Hematopoietic multipotent progenitor cell (in vitro differentiated cells): ENCODE measurements at places on chromosomes 6 and 20.
A peak's percentile ranks its signal among the peaks of the same experiment; 100 is the strongest.

- peak; percentile 13 for DNase-seq
Observed at GRCh38 chr6:63307581-63308246, 12.1 kb downstream of the LGSN start.

DNA sequence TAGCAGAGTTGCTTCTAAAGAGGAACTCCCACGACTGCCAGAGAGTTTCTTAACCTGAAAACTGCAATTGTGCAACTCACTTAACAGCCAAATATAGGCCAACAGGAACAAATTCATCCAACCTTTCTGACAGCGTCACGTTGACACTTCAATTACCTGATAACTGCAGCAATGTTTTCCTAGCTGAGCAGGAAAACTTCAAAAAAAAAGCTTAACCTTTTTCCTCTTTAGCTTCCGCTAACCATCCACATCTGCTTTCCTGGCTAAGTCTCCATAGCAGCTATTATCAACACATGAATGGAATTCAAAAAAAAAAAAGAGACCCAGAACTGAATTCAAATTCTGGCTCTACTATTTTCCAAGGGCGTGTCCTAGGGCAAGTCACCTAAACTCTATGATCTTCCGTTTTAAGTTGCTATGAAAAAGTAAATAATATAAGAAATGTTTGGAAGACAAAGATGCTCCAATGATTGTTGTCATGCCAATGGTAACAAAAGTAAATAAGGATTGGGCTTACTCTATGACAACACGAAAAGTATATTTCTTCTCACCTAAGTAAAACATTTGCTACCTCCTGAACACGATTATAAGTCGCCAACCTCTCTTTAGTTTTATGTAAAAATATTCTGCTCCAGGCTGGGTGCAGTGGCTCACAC lies 524.6 kb upstream of the JARID2 start:
- DNase-seq: peak; percentile 62

DNA sequence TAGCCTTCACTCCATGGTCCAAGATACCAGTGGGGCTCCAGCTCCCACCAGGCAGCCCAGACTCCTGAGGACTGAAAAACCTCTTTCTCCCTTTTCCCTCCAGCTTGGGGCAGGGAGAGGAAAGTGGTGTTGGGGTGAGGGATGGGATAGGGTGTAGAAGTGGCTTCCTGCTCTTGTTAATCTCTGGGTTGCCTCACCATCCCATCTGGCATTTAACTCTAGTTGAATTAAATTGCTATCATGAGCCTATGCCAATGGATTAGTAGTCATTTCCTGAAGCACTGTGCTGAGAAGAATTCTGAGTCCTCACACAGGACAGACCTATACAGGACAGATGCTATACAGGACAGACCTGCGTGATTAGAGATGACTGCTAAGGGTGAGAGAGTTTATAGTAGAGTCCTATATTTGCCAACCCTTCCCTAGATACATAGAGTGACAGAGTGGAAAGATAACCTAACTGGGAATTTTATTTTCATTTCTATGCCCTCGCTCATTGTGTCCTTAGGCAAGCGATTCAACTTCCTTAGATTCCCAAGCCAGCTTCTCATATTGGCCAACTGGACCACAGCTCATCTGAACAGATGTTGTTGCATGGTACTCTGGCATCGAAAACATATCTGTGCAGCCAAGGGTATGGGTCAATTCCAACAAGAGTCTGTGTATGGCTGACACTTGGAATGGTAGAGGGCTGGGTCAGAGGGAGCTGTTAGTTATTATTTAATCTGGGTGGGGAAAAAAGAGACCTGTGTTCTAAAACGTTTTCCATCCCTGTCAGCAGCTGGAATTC lies 42.8 kb downstream of the MCHR2 start:
- no peak for DNase-seq

- DNase-seq: no peak
Observed at GRCh38 chr6:160160450-160160849, 38.8 kb downstream of the SLC22A1 start.

DNA sequence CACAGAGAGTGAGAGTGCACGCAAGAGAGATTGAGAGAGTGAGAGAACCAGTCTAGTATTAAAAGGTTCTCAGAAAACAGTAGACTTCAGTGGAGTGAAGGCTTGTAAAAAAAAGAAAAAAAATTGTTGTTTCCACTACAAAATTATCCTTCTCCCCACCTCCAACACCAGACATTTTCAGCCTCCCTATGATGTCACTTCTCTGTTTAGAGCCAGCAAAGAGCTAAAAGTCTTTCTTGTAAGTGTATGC lies 77.8 kb downstream of the BACH2 start:
- no peak for DNase-seq
